ENCODE measurements at places on chromosomes 5 and 9.

- no peak overlapping the region for H3K4me3 ChIP-seq
- H3K36me3 ChIP-seq, result no peaks in the 10 kb centered on the region
- peak overlapping the region; percentile 43 for H3K27ac ChIP-seq
- peaks cover 7% of the 10 kb centered on the region for H3K4me1 ChIP-seq
- H3K27me3 ChIP-seq, result no peaks in the 10 kb centered on the region
Observed at GRCh38 chr5:172906436-172906835, 52.8 kb upstream of the RPL26L1 start.

- peak overlapping the region; percentile 47 for H3K4me3 ChIP-seq
- H3K36me3 ChIP-seq, result peaks cover 20% of the 10 kb centered on the region
- peak; percentile 59 for DNase-seq
- no peak overlapping the region for H3K27ac ChIP-seq
- H3K4me1 ChIP-seq, result no peaks in the 10 kb centered on the region
- peaks cover 3% of the 10 kb centered on the region for H3K27me3 ChIP-seq
Observed at GRCh38 chr9:131478421-131478868, 24.3 kb upstream of the POMT1 start.

DNA sequence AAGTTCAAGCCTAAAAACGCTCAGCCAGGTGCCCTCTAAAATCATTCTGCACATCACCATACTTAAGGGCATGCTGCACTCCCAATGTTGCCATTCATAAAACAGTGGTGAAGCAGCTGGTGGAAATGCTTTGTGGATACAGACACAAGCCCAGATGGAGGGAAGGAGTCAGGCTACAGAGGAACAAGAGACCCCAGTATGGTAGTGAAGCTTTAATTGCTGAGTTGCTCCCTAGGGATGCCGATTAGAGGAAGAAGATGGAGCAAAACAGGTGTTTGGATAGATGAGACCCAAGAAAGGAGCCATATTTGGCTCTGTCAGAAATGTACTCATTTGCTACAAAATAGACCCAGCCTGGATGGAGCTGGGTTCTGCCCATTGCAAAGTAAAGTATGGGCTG is 230.5 kb downstream of the NSG2 start:
- DNase-seq, result no peak
- H3K27me3 ChIP-seq, result peaks cover 50% of the 10 kb centered on the region
- no peak overlapping the region for H3K4me3 ChIP-seq
- no peak overlapping the region for H3K27ac ChIP-seq

DNA sequence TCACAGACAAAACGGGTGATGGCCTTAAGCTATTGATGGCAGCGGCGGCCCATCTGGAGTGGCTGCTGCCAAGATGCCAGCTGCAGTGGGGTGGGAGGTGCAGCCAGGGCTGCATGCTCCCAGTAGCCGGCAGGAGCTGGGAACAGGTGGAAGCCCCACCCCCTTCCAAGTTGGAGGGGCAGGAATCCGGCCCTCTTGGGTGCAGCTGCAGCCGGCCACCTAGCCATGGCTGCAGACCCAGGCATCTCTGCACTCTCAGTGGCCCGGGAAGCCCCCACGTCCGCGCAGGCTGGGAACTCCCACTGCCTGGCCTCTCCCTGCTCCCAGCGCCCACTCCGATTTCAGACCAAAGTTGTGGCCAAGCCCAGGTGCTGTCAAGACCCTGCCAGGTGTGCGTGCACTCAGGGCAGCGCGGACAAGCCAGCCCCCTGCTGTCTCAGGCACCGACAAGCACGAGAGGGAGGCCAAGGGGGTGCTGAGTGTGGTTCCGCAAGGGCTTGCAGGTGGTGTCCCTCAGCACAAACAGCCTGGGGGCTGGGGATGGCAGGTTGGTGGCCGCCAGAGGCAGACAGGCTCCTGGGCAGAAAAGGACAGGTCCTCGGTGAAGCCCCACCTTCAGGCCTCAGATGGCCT is 115.1 kb upstream of the TSLP start:
- no peak overlapping the region for H3K4me3 ChIP-seq
- DNase-seq, result no peak
- peaks cover 15% of the 10 kb centered on the region for H3K27me3 ChIP-seq
- H3K36me3 ChIP-seq, result no peaks in the 10 kb centered on the region
- H3K4me1 ChIP-seq, result no peaks in the 10 kb centered on the region

DNA sequence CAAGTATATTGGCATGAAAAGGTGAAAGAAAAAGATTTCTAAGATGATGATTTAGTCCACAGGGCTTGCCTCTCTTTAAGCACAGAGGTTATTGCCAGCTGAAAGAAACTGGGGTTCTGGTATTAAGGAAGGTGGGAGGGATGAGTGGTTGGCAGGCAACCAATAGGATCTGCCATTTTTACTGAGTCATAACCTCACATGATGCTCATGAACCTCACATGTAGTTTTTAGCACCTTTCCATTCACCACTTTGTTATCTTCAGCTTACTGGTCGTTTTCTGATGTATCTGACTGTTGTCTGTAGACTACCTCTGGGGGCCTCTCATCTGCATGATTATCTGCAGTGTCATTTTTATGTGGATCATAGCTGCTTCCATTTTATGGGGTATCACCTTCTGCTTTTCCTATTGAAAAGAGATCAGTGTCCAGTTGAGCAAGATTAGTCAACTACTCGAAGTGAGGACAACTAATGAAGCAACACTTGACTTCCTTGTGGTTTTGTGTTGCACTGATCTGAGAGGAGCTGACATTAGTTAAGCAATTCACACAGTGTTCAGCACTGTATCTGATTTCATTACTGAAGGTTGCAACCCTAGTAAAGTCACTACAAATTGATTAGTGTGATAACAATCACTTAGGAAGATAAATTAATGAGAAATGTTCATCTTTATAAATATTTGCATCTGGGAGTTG is 186.3 kb downstream of the SGCD start:
- H3K4me1 ChIP-seq, result no peaks in the 10 kb centered on the region
- H3K4me3 ChIP-seq, result no peak overlapping the region
- DNase-seq, result no peak
- peaks cover 2% of the 10 kb centered on the region for H3K36me3 ChIP-seq
- peaks cover 6% of the 10 kb centered on the region for H3K27me3 ChIP-seq

DNA sequence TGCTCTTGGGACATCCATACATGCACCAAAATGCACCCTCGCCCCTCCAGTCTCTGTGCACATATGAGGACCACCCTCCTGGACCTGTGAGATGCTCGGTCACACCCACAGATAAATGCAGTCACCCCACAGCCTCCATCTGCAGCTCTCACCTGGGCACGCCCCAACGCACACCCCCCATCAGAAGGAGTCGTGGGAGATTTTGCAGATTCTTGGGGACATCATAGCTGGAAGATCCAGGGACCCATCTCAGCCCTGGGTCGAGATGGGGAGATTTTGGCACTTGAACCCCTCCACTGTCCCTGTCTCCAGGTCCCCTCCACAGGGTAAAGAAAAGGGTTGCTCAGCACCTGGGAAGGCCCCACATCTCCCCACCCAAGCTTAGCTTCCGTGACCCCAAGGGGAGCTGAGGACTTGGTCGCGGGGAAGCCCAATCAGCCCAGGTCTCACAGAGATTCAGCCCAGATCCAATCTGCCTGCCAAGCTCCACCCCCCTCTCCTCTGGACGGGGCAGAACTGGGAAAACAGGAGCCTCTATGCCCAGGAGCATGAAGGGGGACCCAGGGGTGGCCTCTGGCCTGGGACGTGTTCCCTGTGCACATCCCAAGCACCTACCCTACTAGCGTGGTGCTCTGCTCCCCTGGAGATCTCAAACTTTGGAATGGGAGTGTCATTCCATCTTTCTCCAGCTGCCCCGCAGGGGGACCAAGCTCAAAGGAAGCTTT is 89.2 kb upstream of the LMX1B start:
- H3K4me3 ChIP-seq, result no peak overlapping the region
- H3K27me3 ChIP-seq, result peaks cover 10% of the 10 kb centered on the region
- H3K4me1 ChIP-seq, result peaks cover 55% of the 10 kb centered on the region
- H3K27ac ChIP-seq, result no peak overlapping the region
- no peak for DNase-seq
- H3K36me3 ChIP-seq, result no peaks in the 10 kb centered on the region

- peak overlapping the region; percentile 50 for H3K27ac ChIP-seq
- no peak overlapping the region for H3K4me3 ChIP-seq
- no peaks in the 10 kb centered on the region for H3K27me3 ChIP-seq
Observed at GRCh38 chr5:1033606-1034420, 25.2 kb downstream of the NKD2 start.

DNA sequence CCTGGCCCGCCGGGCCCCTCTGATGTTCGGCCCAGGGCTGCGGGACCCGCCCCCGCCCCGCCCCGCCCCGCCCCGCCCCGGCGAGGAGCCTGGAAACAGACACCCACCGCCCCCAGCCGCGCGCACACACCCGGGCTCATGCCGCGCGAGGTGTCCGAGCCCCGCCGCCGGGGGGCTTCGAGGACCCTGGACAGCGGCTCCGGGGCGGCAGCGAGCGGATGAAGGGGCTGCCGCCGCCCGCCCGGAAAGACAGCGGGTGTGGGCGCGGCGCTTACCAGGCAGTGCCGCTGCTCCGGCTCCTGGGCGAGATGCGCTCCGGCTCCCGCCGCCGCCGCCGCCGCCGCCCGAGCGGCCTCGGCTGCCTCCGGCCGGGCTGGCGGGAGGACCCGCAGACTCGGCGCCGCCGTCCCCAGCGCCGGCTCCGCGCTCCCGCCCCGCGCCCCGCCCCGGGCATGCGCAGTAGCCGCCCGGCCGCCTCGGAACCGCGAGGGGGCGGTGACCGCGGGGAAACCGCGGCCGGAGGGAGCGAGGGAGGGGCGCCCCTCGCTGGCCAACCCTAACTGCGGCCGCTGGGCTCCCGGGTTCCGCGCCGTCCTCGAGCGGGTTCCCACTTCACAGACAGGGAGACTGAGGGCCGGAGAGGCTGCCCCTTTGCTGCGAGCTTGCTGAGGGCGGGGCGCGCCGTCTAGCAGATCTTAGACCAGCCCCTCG is at the start of gene GPRIN1:
Gene GPRIN1 (minus strand): TSS at position 433 of the 711 bp plus-strand sequence. CDS start 10,322 bp downstream, outside the sequence.
- peaks cover 34% of the 10 kb centered on the region for H3K27me3 ChIP-seq
- peaks cover 33% of the 10 kb centered on the region for H3K4me1 ChIP-seq
- no peaks in the 10 kb centered on the region for H3K36me3 ChIP-seq
- H3K4me3 ChIP-seq, result peak within 1 kb of the TSS; percentile 98
- H3K27ac ChIP-seq, result peak within 1 kb of the TSS; percentile 98

GRCh38 chr9:20373263-20373662 is 249.0 kb downstream of the MLLT3 start:
- H3K4me1 ChIP-seq, result peaks cover 12% of the 10 kb centered on the region
- no peak overlapping the region for H3K27ac ChIP-seq
- H3K4me3 ChIP-seq, result no peak overlapping the region
- H3K36me3 ChIP-seq, result peaks cover 8% of the 10 kb centered on the region
- no peaks in the 10 kb centered on the region for H3K27me3 ChIP-seq

GRCh38 chr5:101535626-101536025 is 632.5 kb upstream of the ST8SIA4 start:
- no peak overlapping the region for H3K27ac ChIP-seq
- no peaks in the 10 kb centered on the region for H3K4me1 ChIP-seq
- DNase-seq, result no peak
- no peaks in the 10 kb centered on the region for H3K27me3 ChIP-seq
